ENCODE measurements at places on chromosomes 7 and 10.

DNA sequence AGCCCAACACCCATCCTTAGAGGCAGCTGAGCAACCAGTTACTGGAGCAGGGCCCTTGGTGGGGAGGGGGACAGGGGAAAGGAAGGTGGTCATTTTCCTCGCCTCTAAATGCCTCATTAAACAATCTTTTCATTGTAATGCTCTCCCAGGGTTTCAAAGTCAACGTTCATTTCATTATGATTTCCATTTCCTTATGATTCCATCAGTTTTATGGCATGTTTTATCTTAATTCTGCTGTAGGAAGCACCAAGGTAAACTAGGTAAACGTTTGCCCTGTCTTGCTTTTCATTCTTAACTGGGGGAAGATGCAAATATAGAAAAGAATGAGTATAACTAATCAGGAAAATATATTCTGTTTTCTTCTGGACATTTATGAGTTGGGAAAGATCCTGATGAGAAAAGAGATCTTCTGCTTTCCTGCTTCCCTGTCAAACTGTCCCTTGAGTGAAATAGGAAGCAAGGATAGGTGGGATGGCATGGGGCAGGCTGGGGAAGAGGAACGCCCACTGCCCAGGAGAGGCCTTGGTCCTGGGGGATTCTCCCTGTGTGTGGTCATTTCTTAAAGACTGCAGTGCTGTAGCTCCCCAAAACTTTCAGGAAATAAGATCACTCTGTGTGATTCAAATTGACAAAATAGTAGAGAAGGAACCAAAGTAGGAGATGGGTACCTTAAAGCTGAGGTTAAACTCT is 20.5 kb upstream of the TMEM236 start:
- no peak for DNase-seq

- no peak for DNase-seq
These were observed 131.8 kb downstream of the ANK3 start for GRCh38 chr10:60257767-60258428.

DNA sequence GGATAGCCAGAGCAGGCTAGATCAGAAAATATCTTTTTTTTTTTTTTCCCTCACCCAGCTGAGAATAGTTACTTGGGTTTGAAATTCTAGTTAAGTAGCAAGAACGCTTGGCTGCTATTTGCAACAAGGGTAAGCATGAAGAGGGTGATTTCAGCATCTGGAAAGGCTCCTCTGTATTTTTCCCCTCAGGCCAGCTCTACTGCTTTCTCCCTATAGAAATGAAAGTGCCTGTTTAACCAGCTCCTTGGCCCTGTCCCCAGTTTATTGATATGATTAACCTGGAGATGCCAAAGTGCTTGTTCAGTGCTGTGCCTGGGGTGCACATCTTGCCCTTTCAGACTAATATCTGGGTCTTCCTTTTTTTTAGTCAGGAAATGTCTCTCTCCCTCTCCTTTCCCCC is 37.1 kb downstream of the AP3M1 start:
- DNase-seq, result no peak

GRCh38 chr10:84234479-84234878 is 6.9 kb downstream of the LRIT1 start:
- DNase-seq, result no peak

DNA sequence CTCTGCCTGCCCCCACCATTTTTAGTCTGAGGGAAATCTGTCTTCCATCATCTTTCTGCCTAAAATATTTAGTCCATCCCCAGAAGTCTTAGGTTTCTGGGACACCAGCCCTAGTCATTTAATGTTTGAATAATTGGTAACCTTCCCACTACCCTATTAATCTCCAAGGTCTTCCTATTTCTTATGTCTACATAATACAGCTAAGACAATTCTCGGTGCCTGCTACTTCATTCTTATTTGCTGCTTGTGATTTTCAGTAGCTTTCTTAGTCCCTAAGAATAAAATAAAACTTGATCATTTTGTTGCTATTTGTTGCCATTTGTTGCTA is 11.1 kb downstream of the RALA start:
- no peak for DNase-seq

DNA sequence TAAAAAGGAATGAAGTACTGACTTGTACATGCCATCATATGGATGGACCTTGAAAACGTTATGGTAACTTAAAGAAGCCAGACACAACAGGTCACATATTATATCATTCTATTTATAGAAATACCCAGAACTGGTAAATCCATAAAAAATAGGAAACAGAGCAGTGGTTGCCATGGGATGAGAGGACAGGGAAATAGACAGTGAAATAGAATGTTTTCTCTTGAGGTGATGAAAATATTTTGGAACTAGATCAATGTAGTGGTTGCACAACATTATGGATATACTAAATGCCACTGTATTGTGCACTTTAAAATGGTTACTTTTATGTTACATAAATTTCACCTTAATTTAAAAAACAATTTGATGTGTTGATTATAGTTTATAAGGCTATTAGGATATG is 318.5 kb downstream of the THSD7A start:
- DNase-seq, result no peak

- DNase-seq, result no peak
These were observed 748.4 kb downstream of the LRMDA start for GRCh38 chr10:76179806-76180205.

GRCh38 chr10:119251315-119251708 is 43.9 kb downstream of the GRK5 start:
- no peak for DNase-seq
